Mesothelial cell of epicardium (in vitro differentiated cells): ENCODE measurements at places on chromosomes 2 and 18. TPM values are rescaled to one million over a fixed set of nuclear protein-coding genes. Genes with fewer than 3 reads are reported as not detected.

The CFC1 gene
- total RNA-seq, result not detected in 3 replicates

The ANKRD36 gene
- 40.9 to 45.3 TPM (median 41.0 TPM) in 3 replicates for total RNA-seq

The ABCB11 gene
- total RNA-seq, result 0.02 to 0.18 TPM (median 0.07 TPM) in 3 replicates

The ZRANB3 gene
- total RNA-seq, result 15.2 to 18.0 TPM (median 16.5 TPM) in 3 replicates

The NEU4 gene
- total RNA-seq, result 0.87 to 1.8 TPM (median 1.7 TPM) in 3 replicates

The ALPG gene
- not detected in 3 replicates for total RNA-seq

The OTOS gene
- not detected in 3 replicates for total RNA-seq
